ENCODE measurements at places on chromosomes 3 and 15.
A peak's percentile ranks its signal among the peaks of the same experiment; 100 is the strongest.

- DNase-seq, result no peak
These were observed 18.4 kb downstream of the GCSAM start for GRCh38 chr3:112114576-112115160.

GRCh38 chr15:86885616-86886015, 805.9 kb downstream of the AGBL1 start:
- peak; percentile 23 for DNase-seq

GRCh38 chr3:121624147-121624899, 31.1 kb downstream of the FBXO40 start:
- no peak for DNase-seq

DNA sequence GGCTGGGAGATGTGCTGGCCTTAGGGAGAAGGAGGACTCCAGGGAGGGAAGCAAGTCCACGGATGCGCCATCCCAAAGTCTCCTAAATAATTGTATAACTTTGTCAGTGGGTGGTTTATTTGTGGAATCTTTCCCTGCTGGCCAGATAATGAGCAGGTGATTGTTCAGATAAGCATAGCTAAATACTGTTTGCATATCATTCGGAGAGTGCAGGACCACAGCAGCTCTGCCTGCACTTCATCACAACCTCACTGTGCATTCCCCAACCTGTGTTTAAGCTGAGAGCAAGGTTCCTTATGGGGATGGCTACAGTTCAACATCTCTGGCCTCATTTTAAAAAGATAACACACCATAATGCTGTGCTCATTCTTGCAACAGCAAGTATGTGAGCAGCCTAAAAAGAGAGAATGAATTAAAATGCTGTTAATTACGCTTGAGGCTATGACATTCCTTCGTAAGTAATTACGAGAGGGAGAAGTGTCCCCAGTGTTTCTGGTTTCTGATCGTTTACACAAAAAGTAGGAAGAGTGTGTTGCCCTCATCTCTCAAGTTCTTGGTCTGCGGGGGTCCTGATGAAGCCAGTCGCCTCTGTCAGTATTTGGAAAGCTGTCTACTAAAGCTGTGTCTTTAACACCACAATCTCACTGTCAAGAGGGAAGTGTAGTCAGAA, 272.0 kb upstream of the RORA start:
- no peak for DNase-seq

DNA sequence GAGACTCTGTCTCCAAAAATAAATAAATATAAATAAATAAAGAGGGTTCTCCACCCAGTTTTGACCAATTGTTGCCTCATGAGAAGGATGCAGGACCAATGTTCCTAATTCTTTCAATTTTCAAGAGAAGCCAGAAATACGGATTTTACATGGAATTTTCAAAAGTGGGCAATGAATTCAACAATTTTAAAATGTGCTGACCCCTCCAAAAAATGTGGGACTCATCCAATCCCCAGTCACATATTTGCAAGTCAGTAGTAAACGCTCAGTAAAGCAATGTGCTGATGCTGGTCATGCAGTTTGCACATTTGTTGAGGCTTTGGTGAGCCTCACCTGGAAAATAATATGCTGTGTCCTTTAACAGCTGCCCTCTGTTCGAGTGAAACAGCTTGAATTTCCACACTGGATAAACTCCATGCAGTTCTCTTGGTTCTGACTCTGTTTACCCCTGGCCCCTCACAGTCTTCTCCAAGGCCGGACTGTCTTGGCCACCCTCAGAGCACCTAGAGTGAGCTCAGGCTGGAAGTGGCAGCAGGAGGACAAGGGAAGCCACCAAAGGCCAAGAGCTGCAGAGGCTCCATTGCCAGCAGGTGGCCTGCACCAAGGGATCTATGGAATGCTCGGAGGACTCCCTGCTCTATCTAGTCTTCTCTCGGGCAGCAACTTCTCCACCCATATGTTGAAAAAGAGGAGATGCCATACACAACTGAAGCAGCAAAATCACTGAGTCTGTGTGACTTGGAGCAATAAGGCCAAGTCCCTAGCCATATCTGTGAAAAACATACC, 246.8 kb downstream of the UACA start:
- no peak for DNase-seq

- no peak for DNase-seq
These were observed 1.8 kb downstream of the MTFMT start for GRCh38 chr15:65027593-65027992.

DNA sequence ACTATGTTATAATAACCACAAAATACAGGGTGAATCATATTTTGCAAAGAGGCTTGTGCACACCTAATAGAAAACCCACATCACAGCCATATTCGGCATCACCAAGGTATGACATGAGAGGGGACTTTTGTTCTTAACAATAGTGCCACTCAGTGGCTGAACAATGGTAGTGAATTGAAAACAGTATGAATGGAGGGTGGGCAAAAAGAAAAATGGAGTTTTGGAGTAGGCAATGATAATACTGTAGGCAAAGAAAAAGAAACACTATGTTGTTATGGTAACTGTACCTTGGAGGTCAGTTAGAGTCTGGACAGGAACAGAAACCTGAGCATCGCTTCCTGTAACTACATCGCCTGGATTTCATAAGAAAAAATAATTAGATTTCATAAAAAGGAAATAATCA, 348.6 kb downstream of the PLCL2 start:
- DNase-seq, result no peak

DNA sequence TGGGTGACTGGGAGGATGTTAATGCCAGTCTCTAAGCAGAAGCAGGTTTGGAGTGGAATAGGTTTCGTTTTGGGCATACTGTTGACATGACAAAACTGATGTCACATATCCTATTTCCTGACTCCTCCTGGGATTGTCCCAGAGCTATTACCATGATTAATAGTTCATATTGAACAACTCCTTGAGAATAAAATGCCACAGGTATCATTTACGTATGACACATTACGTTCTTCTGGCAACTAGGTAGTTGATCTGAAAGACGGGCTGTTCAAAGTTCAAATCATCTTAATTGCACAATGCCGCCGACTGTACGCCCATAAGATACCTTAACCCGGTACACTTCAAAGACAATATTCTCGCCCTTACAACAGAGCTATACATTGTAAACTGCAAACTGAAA, 1.4 kb upstream of the RAB5A start:
- no peak for DNase-seq

GRCh38 chr3:177449360-177450006, 252.2 kb upstream of the TBL1XR1 start:
- DNase-seq, result no peak

- no peak for DNase-seq
These were observed 15.8 kb downstream of the LOXL1 start for GRCh38 chr15:73941871-73942635.

- DNase-seq, result no peak
These were observed 36.5 kb upstream of the NPHP3 start for GRCh38 chr3:132758740-132759139.

GRCh38 chr3:32224016-32224516, 14.4 kb upstream of the CMTM8 start:
- DNase-seq, result no peak
